ENCODE measurements at places on chromosomes 11 and 22.

- no peak for DNase-seq
These were observed 16.3 kb downstream of the IFT27 start for GRCh38 chr22:36759481-36760159.

GRCh38 chr22:27476318-27476717 is 325.2 kb downstream of the MN1 start:
- no peak for DNase-seq

GRCh38 chr11:130606781-130607511 is 158.5 kb downstream of the ADAMTS15 start:
- no peak for DNase-seq

DNA sequence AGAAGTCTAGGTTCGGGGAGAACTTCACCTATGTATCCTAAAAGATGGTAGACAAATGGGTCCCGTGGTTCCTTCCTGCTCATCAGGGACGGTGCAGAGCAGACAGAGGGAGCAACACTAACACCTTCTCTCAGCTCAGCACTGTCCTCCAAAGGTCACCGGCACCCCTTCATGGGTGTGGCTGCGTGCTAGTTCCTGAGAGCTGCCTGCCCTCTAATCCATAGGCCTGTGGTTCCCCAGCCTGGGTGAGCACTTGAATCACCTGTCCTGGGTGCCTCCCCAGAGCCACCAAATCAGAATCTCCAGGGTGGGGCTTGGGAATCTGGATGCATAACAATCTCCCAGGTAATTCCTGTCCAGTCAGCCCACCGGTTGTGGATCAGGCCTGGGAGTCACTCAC is 113.9 kb upstream of the TMEM45B start:
- DNase-seq: no peak

GRCh38 chr11:67266449-67267187 is at the start of gene GRK2:
Gene GRK2, plus strand, starts transcription at chr11:67266473. Its CDS starts 227 bp downstream, at chr11:67266700.
- DNase-seq: no peak

GRCh38 chr22:27416511-27417420 is 384.8 kb downstream of the MN1 start:
- DNase-seq: no peak

DNA sequence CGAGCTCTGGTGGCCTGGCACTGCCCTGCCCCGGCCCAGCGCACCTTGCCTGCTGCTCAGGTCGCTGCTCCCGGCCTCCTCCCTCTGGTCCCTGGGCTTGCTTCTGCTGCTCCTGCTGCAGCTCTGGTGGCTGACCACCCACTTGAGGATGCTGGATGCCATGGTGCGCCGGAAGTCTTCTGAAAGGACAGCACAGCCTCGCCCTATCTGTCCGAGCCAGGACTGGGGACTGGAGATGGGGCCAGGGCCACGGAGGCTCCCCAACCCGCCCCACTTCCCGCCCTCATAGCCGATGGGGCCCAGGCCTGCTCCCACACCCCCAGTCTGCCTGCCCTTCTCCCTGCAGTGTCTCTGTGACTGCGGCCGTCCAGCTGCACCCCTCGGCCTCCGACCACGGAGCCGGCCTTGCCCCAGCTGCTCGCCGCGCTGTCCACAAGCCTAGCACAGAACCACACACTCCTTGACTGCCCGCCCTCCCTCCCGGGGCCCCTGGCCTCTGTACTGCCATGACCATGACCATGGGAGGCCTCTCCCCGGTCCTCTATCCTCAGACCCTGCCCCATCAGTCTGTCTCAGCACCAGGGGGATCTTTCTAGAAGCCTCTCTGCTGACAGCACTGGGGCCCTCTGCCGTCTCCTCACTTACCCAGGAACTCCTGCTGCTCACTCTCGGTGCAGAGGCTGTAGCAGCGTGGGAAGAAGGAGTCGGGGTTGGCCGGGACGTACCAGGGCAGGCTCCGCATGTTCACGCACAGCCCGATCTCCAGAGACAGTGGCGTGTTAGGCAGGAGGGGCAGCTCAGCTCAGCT is 12.7 kb downstream of the TTLL8 start:
- DNase-seq: no peak

DNA sequence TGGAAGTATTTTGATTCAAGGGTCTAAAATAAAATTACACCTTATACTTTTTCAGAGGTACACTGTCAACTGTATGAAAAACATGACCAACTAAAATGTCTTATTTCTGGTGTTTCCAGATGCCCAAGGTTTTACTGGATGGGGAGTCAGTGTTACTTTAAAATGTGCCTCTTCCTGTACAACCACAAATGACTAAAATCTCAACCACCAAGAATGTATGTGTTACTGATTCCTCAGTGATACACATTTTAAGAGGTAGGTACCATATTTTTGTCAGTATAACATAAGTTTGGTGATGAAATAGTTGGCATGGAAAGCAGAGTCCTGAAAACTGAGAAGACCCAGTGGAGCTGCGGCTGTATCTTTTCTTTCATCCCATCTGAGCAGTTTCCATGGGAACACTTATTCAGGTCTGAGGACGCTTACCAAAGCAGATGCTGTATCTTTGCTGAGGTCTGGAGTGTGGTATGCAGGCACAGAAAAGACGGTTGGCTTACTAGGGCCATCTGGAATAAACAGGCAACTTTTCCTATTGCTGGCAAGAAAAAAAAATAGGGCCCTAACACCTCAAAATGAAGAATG is 21.2 kb upstream of the TP53AIP1 start:
- peak; percentile 82 for DNase-seq

DNA sequence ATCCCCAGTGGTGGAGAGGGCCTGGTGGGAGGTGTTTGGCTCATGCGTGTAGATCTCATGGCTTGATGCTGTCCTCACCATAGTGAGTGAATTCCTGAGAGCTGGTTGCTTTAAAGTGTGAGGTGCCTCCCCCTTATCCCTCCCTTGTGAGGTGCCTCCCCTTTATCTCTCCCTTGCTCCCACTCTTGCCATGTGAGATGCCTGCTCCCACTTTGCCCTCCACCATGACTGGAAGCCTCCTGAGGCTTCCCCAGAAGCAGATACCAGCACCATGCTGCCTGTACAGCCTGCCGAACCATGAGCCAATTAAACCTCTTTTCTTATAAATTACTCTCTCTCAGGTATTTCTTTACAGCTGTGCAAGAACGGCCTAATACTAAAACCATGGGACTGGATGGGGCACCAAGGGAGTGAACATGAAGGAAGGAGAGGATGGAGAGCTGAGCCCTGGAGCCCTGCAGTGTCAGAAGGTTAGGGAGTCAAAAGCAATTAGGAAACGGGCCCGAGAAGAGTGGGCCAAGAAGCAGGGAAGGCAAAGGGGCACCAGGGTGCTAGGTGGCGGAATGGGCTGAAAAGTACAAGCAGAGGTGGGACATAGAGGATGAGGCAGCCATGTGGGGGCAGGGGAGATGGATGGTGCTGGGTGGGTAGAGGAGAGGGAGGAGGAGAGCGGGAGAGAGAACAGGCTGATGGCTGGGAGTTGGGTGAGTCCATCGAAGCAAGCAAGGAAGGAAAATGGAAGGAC is 9.4 kb downstream of the IFITM10 start:
- DNase-seq: no peak

DNA sequence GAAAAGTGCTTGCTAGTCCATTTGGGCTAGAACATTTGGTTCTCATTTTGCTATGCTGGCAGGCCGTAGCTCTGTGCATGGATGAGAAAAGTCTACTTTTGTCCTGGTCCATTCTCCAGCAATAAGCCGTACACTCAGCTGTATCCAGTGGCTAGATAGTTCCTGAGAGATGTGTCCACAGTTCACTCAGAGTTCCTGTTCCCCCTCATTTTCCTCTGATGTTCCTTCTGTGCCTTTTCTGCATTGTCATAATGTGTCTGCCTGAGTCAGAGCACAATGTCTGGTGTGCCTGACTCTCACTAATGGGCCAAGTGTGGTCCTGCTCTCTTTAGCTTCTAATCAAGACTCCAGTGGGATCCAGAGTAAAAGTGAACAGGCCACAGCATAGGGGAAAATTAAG is 215.7 kb upstream of the CTSC start:
- no peak for DNase-seq

DNA sequence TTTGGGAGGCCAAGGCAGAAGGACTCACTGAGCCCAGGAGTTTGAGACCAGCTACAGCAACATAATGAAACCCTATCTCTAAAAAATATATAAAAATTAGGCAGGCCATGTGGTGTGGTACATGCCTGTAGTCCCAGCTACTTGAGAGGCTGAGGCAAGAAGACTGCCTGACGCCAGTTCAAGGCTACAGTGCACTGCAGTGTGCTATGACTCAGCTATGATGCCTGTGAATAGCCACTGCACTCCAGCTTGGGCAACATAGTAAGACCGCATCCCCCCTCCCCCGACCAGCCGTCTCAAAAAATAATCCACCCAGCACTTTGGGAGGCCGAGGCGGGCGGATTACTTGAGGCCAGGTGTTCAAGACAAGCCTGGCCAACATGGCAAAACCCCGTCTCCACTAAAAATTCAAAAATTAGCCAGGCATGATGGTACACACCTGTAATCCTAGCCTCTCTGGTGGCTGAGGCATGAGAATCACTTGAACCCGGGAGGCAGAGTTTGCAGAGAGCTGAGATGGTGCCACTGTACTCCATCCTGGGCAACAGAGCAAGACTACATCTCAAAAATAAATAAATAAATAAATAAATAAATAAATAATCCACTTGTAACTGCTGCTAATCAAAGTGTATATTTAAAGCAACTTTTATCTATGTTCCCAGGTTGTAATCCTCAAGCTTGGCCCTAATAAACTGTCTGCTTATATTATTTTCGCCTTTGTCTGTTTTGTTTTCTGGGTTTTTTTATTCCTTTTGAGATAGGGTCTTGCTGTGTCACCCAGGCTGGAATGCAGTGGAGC is 7.8 kb downstream of the HPS5 start:
- DNase-seq: no peak

GRCh38 chr22:41927813-41928212 is 1.2 kb upstream of the TNFRSF13C start:
- no peak for DNase-seq

GRCh38 chr11:78038697-78039313 is 15.7 kb upstream of the KCTD14 start:
- no peak for DNase-seq

- no peak for DNase-seq
These were observed 45.2 kb downstream of the SLC5A12 start for GRCh38 chr11:26676641-26677040.

DNA sequence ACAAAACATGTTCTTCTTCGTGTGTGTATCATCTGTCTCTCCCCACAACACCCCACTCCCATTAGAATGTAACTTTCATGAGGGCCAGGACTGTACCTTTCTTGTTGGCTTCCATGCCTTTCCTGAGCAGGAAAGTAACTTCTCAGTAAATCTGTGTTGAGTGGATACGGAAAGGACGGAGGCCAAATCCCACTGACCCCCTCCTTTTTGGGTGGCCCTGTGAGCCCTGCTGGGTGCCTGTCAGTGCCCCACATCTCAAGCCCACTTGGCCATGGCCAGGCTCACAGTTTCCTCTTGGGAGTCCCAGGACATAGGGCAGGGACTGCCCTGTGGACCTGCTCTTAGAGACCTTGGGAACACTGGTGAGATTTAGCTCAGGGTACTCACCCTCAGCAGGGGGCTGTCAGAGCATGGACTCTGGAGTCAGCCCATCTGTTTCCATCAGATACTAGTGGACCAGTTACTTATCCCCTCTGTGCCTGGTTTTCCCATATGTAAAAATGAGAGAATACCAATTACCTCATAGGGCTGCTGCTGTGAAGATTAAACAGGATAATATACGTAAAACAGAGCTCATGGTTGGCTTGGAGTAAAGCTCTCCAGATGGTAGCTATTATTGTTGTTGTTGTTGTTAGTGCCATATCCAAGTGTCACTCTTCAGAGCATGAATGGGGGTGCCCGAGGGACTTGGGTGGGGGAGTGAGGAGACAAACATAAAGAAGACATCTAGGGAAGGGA is 1.0 kb upstream of the C11orf96 start:
- peak; percentile 33 for DNase-seq

- DNase-seq: no peak
These were observed 56.8 kb upstream of the THY1 start for GRCh38 chr11:119479685-119480275.

- no peak for DNase-seq
These were observed 724.3 kb downstream of the TBC1D22A start for GRCh38 chr22:47486569-47487312.

GRCh38 chr11:63521896-63522295 is 14.7 kb upstream of the PLAAT4 start:
- no peak for DNase-seq

- DNase-seq: no peak
These were observed 1747.2 kb upstream of the RAG2 start for GRCh38 chr11:38345286-38345685.

GRCh38 chr22:19179497-19180048 is 1.0 kb upstream of the SLC25A1 start:
- DNase-seq: peak; percentile 19

DNA sequence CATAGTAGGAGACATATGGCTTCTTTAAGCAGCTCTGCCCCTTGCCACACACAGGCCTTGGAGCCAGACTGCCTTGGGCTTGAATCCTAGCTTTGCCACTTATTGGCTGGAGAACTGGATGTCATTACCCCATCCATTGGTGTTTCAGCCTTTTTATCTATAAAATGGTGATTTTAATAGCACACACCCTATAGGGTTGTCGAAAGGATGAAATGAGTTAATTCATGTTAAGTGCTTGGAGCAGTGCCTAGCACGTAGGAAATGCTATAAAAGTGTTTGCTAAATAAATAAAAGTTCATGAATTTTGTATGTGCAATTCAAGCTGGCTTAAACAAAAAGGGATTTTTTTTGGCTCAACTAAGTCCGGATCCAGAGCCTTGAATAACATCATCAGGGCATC is 120.7 kb downstream of the TIMP3 start:
- no peak for DNase-seq

- DNase-seq: no peak
These were observed 5.2 kb upstream of the OLFML1 start for GRCh38 chr11:7480113-7480512.

GRCh38 chr11:118663902-118664301 is 15.5 kb downstream of the TREH start:
- no peak for DNase-seq

DNA sequence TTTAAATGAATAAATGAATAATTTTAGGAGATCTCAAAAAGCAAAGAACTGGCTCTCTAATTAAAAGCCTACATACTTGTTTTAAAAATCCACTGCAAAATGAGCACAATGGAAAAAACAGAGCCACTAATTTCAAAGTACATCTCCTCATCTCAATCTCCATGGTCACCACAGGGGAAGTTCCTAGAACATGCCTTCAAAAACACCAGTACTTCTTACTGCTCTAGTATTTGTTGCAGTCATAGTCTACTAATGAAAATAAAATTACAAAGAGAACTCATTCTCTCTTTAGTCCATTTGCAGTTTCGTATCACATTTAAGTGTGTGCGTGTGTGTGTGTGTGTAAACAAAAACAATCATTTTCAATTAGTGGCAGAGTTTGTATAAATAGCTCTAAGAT is 54.0 kb downstream of the PIK3C2A start:
- no peak for DNase-seq

- no peak for DNase-seq
These were observed 35.8 kb downstream of the SC5D start for GRCh38 chr11:121328176-121328966.

All from DMS 273 treated with DMSO at 0.1 percent for 48 hours (cell line).